ENCODE measurements at places on chromosomes 4 and X.
A peak's percentile ranks its signal among the peaks of the same experiment; 100 is the strongest.

- no peak for DNase-seq
Observed at GRCh38 chr4:11042760-11043159, 358.2 kb upstream of the CLNK start.

DNA sequence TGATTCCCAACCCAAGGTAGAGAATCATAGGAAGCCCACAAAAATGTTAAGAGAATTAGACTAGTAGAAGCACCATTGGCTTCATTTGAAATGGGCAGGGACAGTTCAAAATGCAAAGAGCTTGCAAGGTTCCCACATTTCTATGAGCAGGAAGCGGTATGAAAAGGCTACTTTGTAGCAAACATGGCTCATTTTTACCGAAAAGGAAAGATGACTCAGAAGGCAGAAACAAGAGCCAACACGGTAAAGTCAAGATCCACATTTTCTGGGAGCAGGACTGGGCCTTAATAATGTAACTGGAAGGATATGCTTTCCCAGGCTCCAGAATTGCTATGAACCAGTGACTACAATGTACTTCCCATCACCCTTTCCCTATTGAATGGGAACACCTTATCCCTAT lies 89.5 kb downstream of the GLRA3 start:
- DNase-seq = no peak

DNA sequence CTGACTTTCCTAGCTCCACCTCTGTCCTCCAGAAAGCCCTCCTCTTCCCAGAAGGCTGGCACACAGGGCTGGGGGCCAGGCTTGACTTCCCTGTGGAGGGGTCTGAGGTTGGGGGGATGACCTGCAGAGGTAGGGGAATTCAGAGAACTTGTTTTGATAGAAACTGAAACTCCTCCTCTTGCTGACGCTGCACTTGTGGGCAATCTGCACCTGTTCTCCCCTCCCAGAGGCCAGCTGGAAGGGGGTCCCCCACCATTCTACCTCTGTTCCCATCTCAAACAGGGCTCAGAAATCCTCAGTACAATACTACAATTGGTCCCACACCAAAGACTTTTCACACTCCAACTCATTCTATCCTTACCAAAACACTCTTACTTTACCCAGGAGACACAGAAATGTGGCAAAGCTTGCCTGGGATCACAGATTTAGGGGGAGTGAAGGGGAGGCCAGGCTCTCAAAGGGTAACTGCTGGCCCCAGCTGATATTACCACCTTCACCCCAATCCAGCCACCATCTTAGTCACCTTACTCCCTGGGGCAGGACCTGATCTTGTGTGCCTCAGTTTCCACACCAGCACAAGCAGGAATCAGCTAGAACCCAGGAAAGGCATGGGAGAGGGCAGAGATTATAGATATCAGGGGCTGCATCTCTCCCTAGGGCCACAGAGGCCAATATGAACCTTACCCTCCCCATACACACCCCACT lies 18.5 kb downstream of the OTUD5 start:
- no peak for DNase-seq

GRCh38 chrX:140762061-140762460 lies 52.5 kb downstream of the LINC00632 start:
- peak; percentile 28 for DNase-seq
